ENCODE measurements at places on chromosomes 16 and 17.

- DNase-seq: no peak
These were observed 9.0 kb upstream of the MILR1 start for GRCh38 chr17:64439956-64440355.

GRCh38 chr17:6019959-6020358 lies 50.2 kb upstream of the WSCD1 start:
- DNase-seq: no peak

GRCh38 chr17:39861235-39861634 lies 2.9 kb downstream of the IKZF3 start:
- no peak for DNase-seq

GRCh38 chr16:11097094-11097786 lies 152.9 kb downstream of the CLEC16A start:
- no peak for DNase-seq

DNA sequence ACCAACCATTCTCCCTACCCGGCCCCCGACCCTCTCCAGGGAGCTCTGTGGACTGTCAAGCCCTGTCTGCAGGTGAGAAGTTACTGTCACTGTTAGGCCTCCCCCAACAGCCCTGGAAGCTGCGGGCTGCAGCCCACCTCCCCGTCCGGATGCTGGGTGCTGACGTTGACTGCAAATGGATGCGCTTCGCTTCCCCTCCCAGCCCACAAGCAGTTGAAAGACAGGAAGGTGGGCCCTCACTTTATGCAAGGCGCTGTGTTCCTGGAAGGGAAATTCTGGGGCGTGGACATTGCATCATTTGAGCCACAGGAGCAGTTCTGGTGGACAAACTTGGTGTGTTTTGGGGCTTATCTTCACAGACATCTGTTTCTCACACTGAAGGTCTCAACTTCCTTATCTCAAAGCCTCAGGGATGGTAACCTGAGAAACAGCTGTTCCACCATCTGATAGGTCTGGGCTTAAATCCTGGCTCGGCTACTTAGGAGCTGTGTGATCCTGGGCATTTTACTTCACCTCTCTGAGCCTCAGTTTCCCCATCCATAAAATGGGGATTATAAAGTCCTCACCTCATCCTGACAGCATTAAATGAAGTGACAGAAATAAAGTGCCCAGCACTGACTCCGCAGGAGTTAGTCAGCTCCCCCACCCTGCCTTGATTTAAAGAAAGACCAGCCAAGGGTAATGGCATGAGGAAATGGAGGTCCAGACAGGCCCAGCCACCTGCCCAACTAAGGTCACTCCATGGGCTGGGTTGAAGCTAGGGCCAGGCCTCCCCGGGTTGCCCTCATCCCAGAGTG lies 4.6 kb upstream of the DRC7 start:
- no peak for DNase-seq

DNA sequence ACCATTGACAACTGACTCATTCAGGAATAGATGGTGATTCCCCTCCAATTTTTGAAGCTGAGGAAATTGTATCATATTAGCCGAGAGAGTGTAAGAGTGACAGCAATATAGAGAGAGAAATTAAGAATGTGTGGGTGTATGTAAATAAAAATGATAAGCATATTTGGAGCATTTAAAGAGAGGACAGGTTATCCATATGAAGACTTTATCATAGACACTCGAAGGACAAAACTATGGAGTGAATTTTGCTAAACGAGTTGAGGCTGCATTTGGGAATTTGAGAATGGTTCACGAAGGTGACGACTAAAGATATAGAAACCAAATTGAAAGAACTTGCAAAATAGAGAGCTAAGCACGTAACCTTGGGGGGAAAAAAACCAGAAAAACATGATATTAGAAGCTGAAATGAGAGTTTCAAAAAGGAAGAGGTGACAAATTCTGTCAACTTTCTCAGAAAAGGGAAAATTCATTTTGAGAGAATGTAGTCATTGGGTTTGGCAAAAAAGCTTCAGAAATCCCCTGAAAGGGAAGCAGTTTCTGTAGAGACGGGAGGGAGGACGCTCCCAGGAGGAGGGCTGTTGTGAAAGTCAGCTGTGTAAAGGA lies 129.7 kb downstream of the KCNJ2 start:
- DNase-seq: no peak
